ENCODE measurements at places on chromosomes 6 and 20. TPM values are rescaled to one million over a fixed set of nuclear protein-coding genes. Genes with fewer than 3 reads are reported as not detected.

DNA sequence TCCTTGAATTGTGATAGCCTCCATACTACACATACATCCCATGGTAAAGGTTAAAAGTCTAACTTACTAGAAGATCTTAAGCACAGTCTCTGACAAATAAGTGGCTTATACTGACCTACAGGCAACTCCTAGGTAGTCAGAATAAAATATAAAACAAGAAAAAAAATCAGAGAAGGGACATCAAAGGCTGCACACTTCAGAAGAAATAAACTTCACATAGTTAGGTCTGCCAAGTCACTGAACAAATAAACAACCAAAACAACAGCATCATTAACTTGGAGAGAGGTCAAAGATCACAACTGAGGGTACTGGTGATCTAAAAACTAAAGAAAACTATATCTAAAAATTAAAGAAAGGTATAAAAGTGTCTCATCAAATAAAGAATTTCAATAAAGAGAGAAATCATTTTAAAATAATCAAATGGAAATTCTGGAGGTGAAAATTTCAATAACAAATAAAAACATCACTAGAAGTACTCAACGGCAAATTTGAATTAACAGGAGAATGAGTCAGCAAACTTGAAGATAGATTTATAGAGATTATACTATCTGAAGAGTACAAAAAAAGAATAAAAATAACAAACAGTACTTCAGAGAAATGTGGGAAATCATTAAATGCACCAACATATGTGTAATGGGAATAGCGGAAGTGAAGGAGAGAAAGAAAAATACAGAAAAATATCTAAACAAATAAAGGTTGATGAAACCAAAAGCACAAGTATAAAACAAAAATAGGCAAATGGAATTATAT, 88.0 kb upstream of the UST start:
- H3K27ac ChIP-seq, result no peak overlapping the region
- no peaks in the 10 kb centered on the region for H3K27me3 ChIP-seq
- H3K4me3 ChIP-seq, result no peak overlapping the region
- H3K36me3 ChIP-seq, result no peaks in the 10 kb centered on the region

GRCh38 chr6:21636876-21637275, 43.3 kb downstream of the SOX4 start:
- no peak for DNase-seq
- H3K27me3 ChIP-seq, result no peaks in the 10 kb centered on the region
- no peak overlapping the region for H3K27ac ChIP-seq
- H3K36me3 ChIP-seq, result no peaks in the 10 kb centered on the region
- H3K4me3 ChIP-seq, result no peak overlapping the region

DNA sequence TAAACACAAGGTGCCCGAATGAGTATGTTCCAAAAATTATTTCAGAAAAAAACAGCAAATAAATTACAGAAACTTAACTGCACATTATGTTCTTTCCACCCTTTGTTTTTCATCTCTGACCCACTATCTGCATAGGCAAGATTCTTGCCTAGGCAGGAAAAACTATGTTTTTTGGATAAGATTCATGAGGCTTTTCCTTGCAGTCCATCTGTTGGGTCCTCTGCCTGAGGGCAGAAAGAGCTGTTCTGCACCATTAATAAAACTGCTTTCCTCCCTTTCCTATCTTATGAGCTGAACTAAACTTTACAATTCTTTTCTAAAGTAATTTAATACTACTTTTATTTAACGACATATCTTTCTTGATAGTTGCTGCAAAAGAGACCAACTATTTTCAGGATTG, 21.1 kb downstream of the ENPP1 start:
- H3K27me3 ChIP-seq, result no peaks in the 10 kb centered on the region
- no peak overlapping the region for H3K4me3 ChIP-seq
- H3K27ac ChIP-seq, result no peak overlapping the region

GRCh38 chr6:144314003-144314485, 28.9 kb downstream of the UTRN start:
- H3K27me3 ChIP-seq, result no peaks in the 10 kb centered on the region
- no peaks in the 10 kb centered on the region for H3K36me3 ChIP-seq
- peak; percentile 80 for DNase-seq
- peak overlapping the region; percentile 38 for H3K27ac ChIP-seq

GRCh38 chr20:14935285-14935684, 597.9 kb upstream of the FLRT3 start:
- no peaks in the 10 kb centered on the region for H3K27me3 ChIP-seq
- H3K4me3 ChIP-seq, result no peak overlapping the region
- no peak for DNase-seq
- no peaks in the 10 kb centered on the region for H3K4me1 ChIP-seq
- H3K27ac ChIP-seq, result no peak overlapping the region
- H3K36me3 ChIP-seq, result no peaks in the 10 kb centered on the region

DNA sequence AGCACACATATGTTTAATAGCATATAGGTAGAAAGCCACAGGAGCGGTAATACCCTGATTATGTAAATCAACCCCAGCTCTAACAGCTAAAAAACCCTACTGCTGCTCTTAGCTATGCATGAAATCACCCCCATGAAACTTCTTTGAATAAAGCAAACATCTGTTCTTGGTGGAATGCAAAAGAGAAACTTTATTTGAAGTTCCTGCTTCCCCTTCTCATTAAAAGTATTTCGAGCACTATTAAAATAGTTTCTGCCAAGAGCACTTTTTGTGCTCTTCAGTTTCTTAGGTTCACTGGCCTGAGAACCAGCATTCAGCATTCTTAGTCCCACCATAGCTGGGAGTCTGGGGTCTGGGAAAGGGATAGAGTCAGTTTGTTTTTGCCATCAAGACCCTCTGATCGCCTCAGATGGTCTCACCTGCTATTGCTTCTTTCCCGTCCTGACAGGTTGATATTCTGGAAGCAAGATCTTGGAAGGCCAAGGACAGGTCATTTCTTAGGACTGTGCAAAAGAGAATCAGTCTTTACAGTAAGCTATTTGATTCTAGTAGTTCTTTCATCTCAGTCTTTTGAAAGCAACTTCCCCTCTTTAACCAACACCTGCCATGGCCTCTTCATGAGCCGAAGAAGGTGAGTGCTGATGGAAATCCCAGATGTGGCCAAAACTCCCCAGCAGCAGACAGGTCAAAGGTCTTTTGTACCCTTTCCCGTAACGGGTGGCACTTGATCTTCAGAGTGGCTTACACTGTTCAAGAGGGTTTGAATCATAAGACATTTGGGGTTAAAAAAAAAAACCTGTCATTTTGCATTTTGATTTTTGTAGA, 76.5 kb upstream of the TMEM170B start:
- DNase-seq, result no peak
- H3K4me1 ChIP-seq, result no peaks in the 10 kb centered on the region
- no peak overlapping the region for H3K4me3 ChIP-seq
- no peaks in the 10 kb centered on the region for H3K27me3 ChIP-seq

- DNase-seq, result no peak
- no peak overlapping the region for H3K4me3 ChIP-seq
- H3K4me1 ChIP-seq, result no peaks in the 10 kb centered on the region
These were observed 125.0 kb upstream of the TSHZ2 start for GRCh38 chr20:52847029-52847660.

GRCh38 chr20:15739035-15739434, 834.2 kb downstream of the KIF16B start:
- H3K36me3 ChIP-seq, result no peaks in the 10 kb centered on the region
- H3K27ac ChIP-seq, result no peak overlapping the region
- DNase-seq, result no peak
- H3K27me3 ChIP-seq, result no peaks in the 10 kb centered on the region
- no peak overlapping the region for H3K4me3 ChIP-seq

- no peaks in the 10 kb centered on the region for H3K27me3 ChIP-seq
- no peaks in the 10 kb centered on the region for H3K4me1 ChIP-seq
- no peak overlapping the region for H3K27ac ChIP-seq
- H3K4me3 ChIP-seq, result no peak overlapping the region
- H3K36me3 ChIP-seq, result no peaks in the 10 kb centered on the region
- DNase-seq, result no peak
These were observed 84.0 kb upstream of the SLC22A16 start for GRCh38 chr6:110560239-110561007.

DNA sequence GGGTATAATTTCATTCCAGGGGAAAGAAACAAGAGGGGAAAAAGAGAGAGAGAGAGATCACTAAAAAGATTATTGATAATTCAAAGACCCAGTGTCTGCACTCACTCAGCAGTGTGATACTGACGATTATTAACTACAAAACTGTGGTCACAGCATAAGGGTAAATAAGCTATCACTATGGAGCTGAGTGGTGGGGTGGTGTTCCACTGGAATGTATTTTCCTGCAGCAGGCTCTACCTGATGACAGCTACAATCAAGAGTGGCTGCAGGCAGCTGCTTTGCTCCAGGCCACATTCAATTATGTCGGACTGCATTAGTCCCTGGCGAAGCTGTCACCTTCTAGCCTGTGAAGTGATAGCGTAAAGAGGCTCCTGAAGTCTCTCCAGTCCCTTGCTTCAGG, 122.2 kb upstream of the TFAP2D start:
- no peaks in the 10 kb centered on the region for H3K36me3 ChIP-seq
- DNase-seq, result no peak
- no peak overlapping the region for H3K4me3 ChIP-seq
- H3K27me3 ChIP-seq, result no peaks in the 10 kb centered on the region

- no peaks in the 10 kb centered on the region for H3K36me3 ChIP-seq
- H3K4me3 ChIP-seq, result no peak overlapping the region
- H3K4me1 ChIP-seq, result no peaks in the 10 kb centered on the region
- H3K27me3 ChIP-seq, result no peaks in the 10 kb centered on the region
- DNase-seq, result no peak
These were observed 102.1 kb downstream of the FNDC1 start for GRCh38 chr6:159271257-159271656.

DNA sequence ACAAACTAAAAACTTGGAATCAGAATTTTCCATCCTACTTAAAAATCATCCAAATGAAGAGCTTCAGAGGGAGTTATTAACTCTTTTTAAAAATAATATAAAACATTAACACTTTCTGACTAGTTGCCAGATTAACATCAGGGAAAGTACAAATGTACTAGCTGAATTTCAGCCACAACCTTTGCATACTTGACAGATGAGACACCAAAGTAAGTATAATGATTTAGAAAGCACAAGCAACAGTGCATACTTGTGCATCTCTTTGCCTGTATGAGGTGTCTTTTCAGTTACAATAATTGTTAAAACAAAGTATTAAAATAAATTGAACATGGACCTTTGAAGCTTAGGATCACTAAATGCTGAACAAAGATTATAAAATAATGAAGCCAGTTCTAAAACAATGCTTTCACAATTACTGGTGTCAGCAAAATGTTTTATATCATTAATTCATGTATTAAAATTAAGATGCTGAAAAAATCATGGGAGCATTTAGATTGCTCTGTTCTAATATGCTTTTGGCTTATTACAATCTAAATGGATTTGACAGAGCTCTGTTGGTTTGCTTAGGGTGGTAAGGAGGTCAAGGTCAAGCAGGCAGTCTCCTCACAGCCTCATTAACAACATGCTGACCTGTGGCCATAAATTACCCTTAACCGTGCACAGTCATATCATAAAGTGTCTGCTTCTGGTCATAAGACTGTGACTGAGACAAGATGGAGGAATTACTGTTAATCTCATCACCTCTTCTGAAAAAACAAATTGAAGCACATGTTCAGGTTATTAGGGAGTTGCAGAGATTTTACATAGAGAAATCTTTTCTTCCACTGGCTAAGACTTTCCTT, 15.1 kb downstream of the RNF217 start:
- DNase-seq, result no peak
- peaks cover 33% of the 10 kb centered on the region for H3K4me1 ChIP-seq
- no peak overlapping the region for H3K27ac ChIP-seq
- no peaks in the 10 kb centered on the region for H3K27me3 ChIP-seq
- H3K36me3 ChIP-seq, result peaks cover 17% of the 10 kb centered on the region
- no peak overlapping the region for H3K4me3 ChIP-seq

- no peak for DNase-seq
- H3K27me3 ChIP-seq, result no peaks in the 10 kb centered on the region
- H3K27ac ChIP-seq, result peak overlapping the region; percentile 92
- H3K36me3 ChIP-seq, result no peaks in the 10 kb centered on the region
These were observed 420 bp downstream of the SOX4 start for GRCh38 chr6:21593927-21594415.

DNA sequence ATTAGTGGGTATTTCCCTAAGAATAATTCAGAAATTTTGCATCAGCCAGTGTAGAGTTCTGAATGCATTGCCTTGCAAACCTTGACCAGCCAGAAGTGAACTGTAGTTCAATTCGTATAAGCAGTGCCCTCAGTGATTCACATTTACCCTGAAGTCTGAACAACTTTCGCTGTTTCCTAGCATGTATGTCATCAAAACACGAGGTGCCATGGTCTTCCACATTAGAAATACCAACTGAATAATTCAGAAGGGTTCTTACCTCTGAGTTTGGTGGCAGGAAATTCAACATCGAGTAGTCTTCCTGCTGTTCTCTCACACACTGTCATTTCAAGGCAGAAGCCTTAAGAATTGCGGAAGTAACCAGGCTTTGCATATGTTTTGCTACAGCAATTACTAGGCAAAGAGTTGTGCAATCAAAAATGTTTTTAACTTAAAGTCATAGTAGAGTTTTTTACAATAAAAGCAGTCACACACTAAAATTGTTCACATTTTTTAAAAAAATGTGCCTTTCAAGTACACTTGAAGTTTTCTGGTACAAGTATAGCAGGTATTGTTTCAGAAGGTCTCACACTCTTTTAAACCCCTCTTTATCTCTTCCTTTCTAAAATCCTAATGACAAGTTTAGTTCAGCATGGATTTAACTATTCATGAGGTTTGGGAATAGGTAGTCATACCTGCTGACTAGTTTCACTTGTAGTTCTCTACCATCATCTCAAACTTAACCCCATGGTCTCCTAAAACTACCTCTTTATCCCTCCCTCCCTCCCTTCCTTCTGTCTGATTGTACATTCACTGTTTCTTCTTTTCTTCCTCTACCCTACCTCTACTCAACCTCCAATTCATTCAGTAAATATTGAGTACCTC, 118.3 kb downstream of the STXBP5 start:
- H3K4me1 ChIP-seq, result no peaks in the 10 kb centered on the region
- no peak for DNase-seq
- no peaks in the 10 kb centered on the region for H3K36me3 ChIP-seq
- no peak overlapping the region for H3K4me3 ChIP-seq
- no peaks in the 10 kb centered on the region for H3K27me3 ChIP-seq

Gene OOEP
- total RNA-seq, result not detected

Gene EPB41L2
- 99.1 TPM for total RNA-seq

Gene DPPA5
- not detected for total RNA-seq

Gene TREML2
- total RNA-seq, result not detected

Gene ABRACL
- 7.7 TPM for total RNA-seq

Gene PNPLA1
- total RNA-seq, result not detected

Gene DEF6
- 4.7 TPM for total RNA-seq

Gene AIF1
- total RNA-seq, result 35.2 TPM

Gene ETV7
- 0.55 TPM for total RNA-seq

Gene IP6K3
- 6.1 TPM for total RNA-seq
